Lung microvascular endothelial cell (primary cell): ENCODE measurements at places on chromosomes 2 and 18. TPM values are rescaled to one million over a fixed set of nuclear protein-coding genes. Genes with fewer than 3 reads are reported as not detected.

Gene TMEM37
- total RNA-seq: 0.20 and 0.22 TPM in 2 replicates

Gene PHLPP1
- total RNA-seq: 2.6 and 3.3 TPM in 2 replicates

Gene MC5R
- not detected in 2 replicates for total RNA-seq

Gene SEPTIN10
- total RNA-seq: 63.9 and 115 TPM in 2 replicates

Gene DES
- 0.20 TPM in 1 of 2 replicates, not detected in the other for total RNA-seq

Gene ABCB11
- under 0.01 TPM in 1 of 2 replicates, not detected in the other for total RNA-seq

Gene FRZB
- total RNA-seq: 0.22 and 0.79 TPM in 2 replicates
